Occipital lobe (tissue), 3 donors: ENCODE measurements at places on chromosomes 6 and 20. TPM values are rescaled to one million over a fixed set of nuclear protein-coding genes. Genes with fewer than 3 reads are reported as not detected.

DNA sequence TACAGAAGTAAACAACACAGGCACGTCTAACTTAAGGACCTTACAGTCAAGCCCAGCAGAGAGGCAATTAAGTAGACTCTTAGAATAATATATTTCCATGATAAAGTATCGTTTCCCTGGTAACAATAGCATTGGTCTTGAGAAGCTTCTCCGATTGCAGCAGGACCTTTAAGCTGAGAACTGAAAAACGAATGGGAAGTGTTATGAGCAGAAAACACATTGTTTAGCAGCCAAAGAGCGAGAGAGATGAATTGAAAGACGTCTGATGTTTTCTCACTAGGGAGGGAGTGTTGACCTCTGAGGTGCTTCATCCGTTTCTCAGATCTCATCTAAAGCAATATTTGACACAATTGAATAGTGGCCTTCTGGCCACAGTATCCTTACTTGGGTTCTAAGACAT is 855 bp downstream of the BYSL start:
- no peak for DNase-seq

DNA sequence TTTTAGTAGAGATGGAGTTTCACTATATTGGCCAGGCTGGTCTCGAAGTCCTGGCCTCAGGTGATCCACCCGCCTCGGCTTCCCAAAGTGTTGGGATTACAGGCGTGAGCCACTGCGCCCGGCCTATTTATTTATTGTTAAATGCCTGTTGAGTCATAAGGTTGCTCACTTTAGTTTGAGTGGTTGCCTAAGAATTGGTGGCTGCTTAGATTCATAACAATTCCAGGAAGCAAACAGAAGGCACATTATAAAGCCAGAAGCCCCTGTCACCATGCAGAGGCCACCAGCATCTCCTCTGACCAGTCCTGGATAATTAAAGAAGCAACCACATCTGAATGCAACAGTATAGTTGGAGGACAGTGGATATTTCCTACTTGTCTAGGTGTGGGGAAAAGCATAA is 24.0 kb upstream of the ARMH2 start:
- no peak for DNase-seq

- no peak for DNase-seq
Observed at GRCh38 chr6:170076466-170077165, 214.3 kb downstream of the DLL1 start.

GRCh38 chr20:23910210-23910609 is 30.7 kb upstream of the CST5 start:
- DNase-seq = no peak

DNA sequence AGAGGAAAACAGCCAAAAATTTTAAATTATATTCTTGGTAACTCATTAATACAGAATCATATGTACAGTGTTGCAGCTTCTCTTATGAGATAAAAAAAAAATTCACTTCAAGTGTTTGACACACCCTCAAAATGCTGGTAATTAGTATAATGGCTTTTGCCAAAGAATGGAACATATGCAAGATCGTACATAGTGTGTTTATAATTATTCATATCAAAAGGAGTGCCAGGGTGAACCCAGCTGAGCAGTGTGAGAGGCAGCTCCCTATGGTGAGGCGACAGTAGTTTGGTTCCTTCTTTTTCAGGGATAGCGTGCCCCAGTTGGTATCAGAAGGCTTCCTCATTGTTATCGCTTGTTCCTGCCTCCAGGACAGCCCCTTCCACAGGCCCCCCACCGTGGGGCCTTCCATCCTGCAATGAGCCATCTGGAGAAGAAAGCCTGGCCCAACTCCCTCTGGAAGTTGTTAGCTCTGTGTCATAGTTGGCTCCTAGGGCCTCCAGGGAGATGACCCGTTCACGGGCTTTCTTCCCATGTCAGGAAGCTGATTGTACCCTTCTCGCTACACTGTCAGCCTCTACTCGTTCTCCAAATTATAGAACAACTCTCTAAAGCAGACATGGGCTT is 150.7 kb downstream of the FRK start:
- DNase-seq = no peak

- DNase-seq = no peak
Observed at GRCh38 chr6:151482290-151482689, 11.5 kb upstream of the CCDC170 start.

GRCh38 chr6:119426619-119427018 is 77.1 kb upstream of the MAN1A1 start:
- DNase-seq = no peak

GRCh38 chr20:10802236-10802635 is 128.4 kb upstream of the JAG1 start:
- no peak for DNase-seq

Gene DLK2
- 7.3 TPM for total RNA-seq

Gene NAA20
- total RNA-seq = 50.5 TPM

Gene UNC5CL
- total RNA-seq = 0.16 TPM

Gene LAMP5
- total RNA-seq = 4.8 TPM

Gene TMEM74B
- total RNA-seq = 8.0 TPM
